ENCODE measurements at places on chromosomes 4 and X. TPM values are rescaled to one million over a fixed set of nuclear protein-coding genes. Genes with fewer than 3 reads are reported as not detected.

Gene SYP
- polyA plus RNA-seq: 2.9 TPM

Gene GLRA2
- 0.30 TPM for polyA plus RNA-seq

GRCh38 chr4:114673306-114673705 lies 74.7 kb downstream of the UGT8 start:
- DNase-seq: no peak

DNA sequence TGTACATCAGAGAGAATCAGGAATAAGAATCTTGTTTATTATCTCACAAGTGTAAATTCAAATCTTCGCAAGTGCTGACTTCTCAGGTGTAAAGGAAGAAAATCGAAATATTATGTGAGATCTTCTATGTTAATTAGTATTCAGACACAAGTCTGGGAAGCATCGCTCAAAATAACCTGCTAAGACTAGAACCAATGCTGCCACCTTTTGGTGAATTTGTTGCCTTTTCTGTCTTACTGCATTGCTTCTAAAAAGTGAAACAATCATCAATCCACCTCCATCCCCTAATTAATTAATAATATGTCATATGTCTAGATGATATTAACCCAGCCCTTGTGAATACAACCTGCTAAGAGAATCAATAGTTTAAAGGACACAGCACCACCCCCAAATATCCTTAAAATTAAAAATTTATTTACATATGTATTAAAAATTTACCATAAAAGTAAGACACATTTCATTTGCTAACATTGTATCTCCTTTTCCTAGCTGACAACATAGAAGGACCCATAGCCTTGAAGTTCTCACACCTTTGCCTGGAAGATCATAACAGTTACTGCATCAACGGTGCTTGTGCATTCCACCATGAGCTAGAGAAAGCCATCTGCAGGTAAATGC lies 3.5 kb downstream of the EPGN start:
- peak; percentile 33 for DNase-seq

DNA sequence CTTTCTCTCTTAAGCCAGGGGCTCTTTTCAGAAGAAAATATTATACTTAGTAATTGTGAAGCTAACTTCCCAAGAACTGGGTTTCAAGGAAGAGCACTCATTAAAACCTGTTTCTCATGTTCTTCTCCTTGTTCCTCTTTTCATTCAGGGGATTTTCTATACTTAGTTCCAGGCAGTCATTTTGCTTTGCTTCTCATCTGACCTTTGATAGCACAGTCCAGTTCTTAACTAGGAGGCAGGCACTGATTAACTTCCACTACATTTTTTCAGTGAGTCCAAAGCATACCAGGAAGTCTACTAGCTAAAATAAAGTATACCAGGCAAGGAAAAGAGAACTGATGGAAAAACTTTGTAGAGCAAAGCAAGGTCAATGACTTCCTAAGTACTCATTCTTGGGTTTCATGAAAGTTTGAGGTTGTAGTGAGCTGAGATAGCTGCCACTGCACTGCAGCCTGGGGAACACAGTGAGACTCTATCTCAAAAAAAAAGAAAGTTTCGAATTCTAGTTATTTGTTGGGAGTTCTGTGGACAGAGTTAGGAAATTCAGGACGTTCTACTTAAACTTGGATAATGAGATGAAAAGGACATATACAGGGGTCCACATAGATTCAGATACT lies 190.1 kb upstream of the HS3ST1 start:
- DNase-seq: no peak

DNA sequence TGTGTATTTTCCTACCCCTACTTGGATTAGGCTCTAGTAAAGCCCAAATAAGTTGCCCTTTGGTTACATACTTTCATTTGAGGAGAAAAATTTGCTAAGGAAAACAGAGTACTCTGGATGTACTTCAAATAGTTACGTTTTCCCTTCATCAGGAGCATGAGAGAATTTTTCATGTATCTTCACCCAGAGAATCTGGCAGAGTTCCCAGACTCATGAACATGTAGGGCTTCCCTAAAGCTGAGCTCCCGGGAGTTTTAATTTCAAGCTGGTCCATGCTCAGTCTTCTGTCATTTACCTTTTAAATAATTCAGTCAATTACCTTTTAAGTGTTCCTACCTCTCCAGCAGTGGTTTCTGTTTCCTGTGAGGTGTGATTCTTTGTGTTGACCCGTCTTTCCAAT lies 367.5 kb upstream of the GRID2 start:
- no peak for DNase-seq

- DNase-seq: no peak
Observed at GRCh38 chrX:40097504-40098263, at the start of gene BCOR. BCOR (minus strand) TSS chrX:40097958; CDS start chrX:40077929, 20,029 bp downstream.

DNA sequence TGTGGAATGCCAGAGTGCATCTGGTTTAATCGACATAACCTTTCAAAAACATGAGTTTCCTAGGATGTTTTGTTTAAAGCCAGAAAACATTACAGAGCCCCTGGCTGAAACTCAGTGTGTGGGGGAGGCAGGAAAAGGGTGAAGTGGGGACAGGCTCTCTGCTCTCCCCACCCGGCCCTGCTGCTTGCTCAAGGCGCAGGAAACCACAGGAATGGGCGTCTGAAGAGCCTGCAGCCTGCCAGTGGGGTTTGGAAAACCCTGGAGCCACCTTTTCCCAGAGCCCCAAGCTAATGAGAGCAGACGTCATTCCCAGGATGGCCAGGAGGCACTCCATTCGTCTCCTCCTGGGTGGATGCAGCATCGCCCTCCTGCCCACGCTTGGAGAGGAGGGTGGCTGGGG lies 240.6 kb downstream of the AFAP1 start:
- DNase-seq: no peak

DNA sequence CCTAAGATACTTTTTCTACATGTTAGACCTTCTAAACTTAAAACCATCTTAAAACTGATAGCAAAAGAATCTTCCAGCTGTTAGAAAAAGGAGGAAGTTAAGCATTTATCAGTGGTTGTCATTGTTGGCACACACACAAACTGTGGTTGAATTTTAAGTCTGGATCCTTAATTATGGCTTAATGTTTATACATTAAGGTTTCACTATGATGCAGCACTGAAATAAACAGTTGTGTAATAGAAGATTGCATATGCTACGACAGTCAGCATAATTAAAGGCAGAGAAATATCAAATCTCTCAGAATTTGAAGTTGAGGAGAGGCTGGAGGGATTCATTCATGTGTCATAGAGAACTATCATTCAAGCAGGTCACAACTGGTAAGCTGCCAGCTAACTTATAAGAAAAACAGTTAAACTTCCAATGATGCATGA lies 32.3 kb downstream of the ADGRA3 start:
- no peak for DNase-seq

- DNase-seq: no peak
Observed at GRCh38 chrX:71067712-71068043, 456 bp downstream of the SNX12 start.

All from right renal pelvis (tissue), 4 donors.